MCF 10A (cell line): ENCODE measurements at places on chromosomes 16 and 17. TPM values are rescaled to one million over a fixed set of nuclear protein-coding genes. Genes with fewer than 3 reads are reported as not detected.

The WSCD1 gene
- 0.44 TPM in 1 of 2 replicates, not detected in the other for total RNA-seq

The MPP3 gene
- 18.7 and 24.5 TPM in 2 replicates for total RNA-seq

The TBC1D3G gene
- total RNA-seq: 0.86 TPM in 1 of 2 replicates, not detected in the other

The KRT25 gene
- not detected in 2 replicates for total RNA-seq

The SCNN1G gene
- total RNA-seq: 7.9 and 11.9 TPM in 2 replicates

The DOC2B gene
- not detected in 2 replicates for total RNA-seq

The PDE6G gene
- total RNA-seq: not detected in 2 replicates

The ZNF205 gene
- total RNA-seq: 11.8 and 12.1 TPM in 2 replicates

The STAC2 gene
- 0.47 and 1.2 TPM in 2 replicates for total RNA-seq

The SPSB3 gene
- total RNA-seq: 21.6 and 22.2 TPM in 2 replicates

The LYRM1 gene
- 67.3 and 92.8 TPM in 2 replicates for total RNA-seq

The ALOX15B gene
- total RNA-seq: 18.5 and 27.6 TPM in 2 replicates

The FAM171A2 gene
- total RNA-seq: 0.30 TPM in 1 of 2 replicates, not detected in the other

The SPNS2 gene
- total RNA-seq: not detected in 2 replicates

The BAHCC1 gene
- total RNA-seq: 7.4 and 9.2 TPM in 2 replicates

The SEPTIN1 gene
- 1.3 and 1.7 TPM in 2 replicates for total RNA-seq

The KRT33A gene
- not detected in 2 replicates for total RNA-seq

The TEKT3 gene
- not detected in 2 replicates for total RNA-seq
